ENCODE measurements at places on chromosomes 4 and X.

DNA sequence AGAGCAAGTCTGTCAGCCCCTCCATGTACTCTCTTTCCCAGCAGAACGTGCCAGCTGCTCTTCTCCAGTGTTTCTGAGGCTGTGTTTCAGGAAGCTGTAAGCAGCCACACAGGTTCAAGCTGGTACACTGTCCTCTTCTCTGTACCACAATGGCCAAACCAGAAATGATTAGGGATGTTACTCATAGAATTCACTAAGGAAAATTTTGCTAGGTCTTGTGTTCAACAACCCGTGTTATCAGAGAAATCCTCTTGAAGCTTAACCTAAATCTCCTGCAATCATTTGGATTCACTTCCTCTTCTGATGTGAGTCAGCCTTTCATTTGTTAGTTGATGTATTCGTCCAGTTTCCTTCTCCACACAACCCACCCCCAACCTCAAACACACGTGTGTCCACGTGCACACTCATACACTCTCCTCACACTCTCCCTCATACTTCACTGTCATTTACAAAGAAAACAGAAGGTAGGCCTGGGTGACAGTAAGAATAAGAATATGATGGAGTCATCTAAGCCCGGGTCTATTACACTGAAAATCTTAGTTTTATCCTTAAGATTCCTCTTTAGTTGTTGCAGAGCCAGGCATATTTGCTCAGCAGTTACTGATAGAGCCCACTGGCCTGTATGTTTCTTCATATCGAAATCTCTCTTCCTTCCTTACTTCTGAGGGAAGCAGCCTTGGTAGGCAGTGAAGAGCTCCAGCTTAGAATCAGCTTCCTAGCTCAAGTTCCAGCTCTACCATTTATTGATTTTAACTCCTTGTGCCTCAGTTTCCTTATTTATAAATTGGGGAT is 63.4 kb downstream of the DCUN1D4 start:
- no peak for DNase-seq

DNA sequence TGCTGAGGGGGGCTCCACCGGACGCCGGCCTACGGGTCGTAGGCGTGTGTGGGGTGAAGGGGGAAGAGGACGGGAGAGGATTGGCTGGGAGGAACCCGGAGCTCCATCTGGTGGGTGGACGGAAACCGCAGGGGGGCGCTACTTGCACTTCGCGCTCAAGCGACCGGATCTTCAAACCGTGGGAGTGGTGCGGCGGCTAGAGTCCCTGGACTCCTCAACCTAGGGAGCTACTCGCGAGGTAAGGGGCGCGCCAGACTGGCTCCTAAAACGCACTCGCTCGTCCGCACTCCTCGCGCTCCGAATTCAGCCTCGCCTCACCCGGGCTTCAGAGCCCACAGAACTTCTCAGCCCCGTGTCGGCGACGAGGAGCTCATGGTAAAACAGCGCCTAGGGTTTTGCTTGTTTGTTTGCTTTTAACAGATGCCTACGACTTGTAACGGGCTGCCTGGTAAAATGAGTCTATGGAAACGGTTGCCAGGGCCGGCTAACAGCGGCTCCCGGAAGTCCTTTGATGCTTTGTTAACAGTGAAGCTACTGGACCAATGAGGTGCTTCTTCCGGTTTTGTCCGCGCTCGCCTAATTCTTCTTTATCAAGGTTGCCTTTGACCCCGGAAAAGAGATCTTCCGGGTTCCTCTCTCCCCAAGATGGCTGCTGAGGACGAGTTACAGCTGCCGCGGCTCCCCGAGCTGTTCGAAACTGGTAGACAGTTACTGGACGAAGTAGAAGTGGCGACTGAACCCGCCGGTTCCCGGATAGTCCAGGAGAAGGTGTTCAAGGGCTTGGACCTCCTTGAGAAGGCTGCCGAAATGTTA is at the start of gene IGBP1:
Gene IGBP1 (plus strand): TSS at position 145 of the 813 bp plus-strand sequence. CDS start 501 bp downstream, at position 646.
- no peak for DNase-seq

DNA sequence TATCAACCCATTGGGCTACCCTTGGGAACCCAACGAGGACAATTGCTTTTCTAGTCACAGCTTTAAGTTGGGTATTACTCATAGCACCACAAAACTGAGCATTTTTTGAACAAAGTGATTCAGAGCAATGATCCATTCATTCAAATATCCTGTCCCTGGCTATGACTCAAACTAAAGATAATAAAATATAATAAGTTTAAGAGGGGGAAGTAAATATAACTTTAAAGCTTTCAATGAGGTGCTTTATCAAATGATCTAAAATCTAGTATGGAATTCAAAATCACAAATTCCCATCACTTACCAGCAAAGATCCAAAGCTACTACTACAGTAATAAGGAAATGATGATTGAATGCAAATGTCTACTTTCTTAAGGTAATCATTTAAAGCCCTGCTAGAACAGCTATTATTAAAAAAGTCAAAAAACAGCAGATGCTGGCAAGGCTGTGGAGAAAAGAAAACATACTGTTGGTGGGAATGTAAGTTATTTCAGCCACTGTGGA is 39.8 kb upstream of the S100G start:
- DNase-seq, result no peak

GRCh38 chrX:23292988-23293651 is 41.5 kb upstream of the PTCHD1 start:
- DNase-seq, result no peak

DNA sequence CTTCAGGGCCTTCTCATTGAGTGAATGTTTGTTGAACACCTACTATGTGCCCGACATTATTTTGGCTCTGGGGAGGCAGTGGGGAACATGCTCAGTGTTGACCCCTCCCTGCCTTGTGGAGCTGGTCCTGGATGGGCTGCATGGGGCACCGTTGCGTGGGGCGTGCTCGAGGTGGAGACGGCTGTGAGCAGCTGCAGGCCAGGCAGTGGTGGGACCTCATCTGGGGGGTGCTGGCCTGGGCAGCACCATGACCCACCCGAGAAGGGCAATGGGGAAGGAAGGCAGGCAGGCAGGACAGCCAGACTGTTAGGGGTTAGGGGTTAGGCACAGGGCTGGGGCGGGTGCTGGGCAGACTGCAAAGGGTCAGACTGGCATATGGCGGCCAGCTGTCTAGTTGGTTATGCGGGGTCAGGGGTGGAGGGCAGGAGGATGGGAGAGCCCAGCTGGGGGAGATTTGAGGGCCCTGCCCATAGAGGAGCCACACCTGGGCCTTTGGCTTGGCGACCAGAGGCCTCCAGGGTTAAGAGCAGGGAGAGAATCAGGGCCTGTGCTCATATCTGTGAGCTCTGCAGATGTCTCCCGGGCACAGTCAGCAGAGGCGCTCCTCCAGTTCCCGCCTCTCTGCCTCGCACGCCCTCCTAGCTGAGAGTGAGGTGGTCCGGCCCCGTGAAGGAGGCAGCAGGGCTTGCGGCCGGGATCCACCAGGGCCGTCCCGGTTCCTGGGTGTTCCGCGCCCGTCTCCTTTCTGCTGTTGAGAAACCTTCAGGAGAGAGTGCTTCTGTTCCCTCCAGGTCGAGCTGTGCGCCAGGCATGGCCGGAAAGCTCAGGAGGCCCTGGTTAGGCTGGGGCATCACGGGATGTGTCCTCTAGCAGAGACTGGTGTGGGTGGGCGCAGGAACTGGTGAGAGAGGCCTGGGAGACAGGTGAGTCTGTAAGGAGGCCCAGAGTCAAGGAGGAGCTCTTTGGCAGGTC is 73.3 kb downstream of the RGS12 start:
- no peak for DNase-seq

- DNase-seq, result no peak
Measured at GRCh38 chr4:135177321-135177720, 975.7 kb upstream of the PABPC4L start.

- DNase-seq, result no peak
Measured at GRCh38 chrX:85111347-85111746, 107.7 kb downstream of the APOOL start.

GRCh38 chr4:169274033-169274432 is 3.3 kb upstream of the SH3RF1 start:
- DNase-seq, result no peak

- no peak for DNase-seq
Measured at GRCh38 chrX:53682885-53683555, 3.5 kb downstream of the HUWE1 start.

- no peak for DNase-seq
Measured at GRCh38 chr4:112523008-112523721, 7.2 kb upstream of the NEUROG2 start.

- no peak for DNase-seq
Measured at GRCh38 chr4:102341201-102341600, 4.1 kb downstream of the SLC39A8 start.

- DNase-seq, result no peak
Measured at GRCh38 chr4:177532358-177532757, 90.1 kb upstream of the AGA start.

GRCh38 chr4:165678236-165678935 is 194.7 kb upstream of the TLL1 start:
- no peak for DNase-seq

DNA sequence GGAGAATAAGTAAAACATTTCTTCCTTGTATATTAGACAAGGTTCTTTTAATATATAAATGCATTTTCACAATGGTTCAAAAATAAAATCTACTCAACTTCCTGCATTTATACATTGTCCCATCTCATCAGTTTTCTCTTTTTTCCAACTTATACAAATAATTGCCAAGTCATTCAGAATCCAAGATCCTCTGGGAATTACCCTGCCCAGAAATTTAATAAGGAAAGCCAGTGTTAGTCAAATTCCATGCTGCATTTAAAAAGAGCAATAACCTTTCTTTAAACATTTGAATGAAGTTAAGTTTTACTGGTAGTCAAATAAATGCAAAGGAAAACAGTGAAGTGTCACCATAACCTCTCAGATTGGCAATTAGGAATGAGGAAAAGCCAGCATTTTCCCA is 357.9 kb downstream of the PPP3CA start:
- DNase-seq, result no peak

- no peak for DNase-seq
Measured at GRCh38 chrX:39899856-39900776, 197.6 kb downstream of the BCOR start.

Measured in cortex of kidney (tissue), 1 donor.